SK-N-DZ (cell line): ENCODE measurements at places on chromosomes 1 and 21.
A peak's percentile ranks its signal among the peaks of the same experiment; 100 is the strongest.

DNA sequence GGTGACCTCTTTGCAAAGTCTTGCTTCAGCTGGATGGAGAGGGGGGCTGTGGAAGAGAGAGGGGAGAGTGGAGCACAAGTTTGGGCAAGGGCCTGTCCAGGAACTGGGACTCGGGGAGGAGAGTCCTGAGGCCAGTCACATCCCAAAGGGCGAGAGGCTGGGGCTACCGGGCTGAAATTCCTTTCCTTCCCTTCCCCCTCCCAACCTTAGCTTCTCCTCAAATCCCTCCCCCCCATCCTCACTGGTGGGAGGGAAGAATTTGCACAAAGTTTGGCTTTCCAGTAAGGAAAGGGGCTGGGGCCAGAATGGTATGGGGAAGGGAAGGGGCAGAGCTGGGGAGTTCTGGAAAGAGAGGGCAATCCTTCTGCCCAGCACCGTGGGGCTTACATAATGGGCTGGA is 854 bp downstream of the CNTN2 start:
- DNase-seq = no peak

- no peak for DNase-seq
These were observed 93.1 kb downstream of the VAV3 start for GRCh38 chr1:107871687-107872395.

- no peak for DNase-seq
These were observed 18.8 kb upstream of the MNDA start for GRCh38 chr1:158812336-158812735.

- DNase-seq = no peak
These were observed 1.6 kb downstream of the COLGALT2 start for GRCh38 chr1:184035719-184036516.

DNA sequence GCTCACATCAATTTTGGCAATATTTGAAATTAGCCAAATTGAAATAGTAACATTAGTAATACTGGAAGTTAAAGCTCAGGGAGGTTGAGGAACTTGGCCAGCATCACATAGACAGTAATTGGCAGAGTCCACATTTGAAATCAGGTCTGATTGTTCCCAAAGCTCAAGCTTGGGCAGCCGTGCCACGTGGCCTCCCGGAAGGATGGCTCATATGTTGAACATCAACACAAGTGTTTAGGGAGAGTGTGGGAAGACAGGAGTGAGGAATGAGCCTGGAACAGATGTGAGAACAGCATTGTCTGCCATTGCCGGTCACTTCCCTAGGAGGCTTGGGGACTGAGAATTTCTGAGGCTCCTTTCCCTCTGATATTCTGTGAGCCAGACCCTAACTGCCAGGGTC is 40.2 kb upstream of the RBM15 start:
- no peak for DNase-seq

GRCh38 chr1:47423872-47424271 is 7.8 kb downstream of the FOXE3 start:
- DNase-seq = no peak

DNA sequence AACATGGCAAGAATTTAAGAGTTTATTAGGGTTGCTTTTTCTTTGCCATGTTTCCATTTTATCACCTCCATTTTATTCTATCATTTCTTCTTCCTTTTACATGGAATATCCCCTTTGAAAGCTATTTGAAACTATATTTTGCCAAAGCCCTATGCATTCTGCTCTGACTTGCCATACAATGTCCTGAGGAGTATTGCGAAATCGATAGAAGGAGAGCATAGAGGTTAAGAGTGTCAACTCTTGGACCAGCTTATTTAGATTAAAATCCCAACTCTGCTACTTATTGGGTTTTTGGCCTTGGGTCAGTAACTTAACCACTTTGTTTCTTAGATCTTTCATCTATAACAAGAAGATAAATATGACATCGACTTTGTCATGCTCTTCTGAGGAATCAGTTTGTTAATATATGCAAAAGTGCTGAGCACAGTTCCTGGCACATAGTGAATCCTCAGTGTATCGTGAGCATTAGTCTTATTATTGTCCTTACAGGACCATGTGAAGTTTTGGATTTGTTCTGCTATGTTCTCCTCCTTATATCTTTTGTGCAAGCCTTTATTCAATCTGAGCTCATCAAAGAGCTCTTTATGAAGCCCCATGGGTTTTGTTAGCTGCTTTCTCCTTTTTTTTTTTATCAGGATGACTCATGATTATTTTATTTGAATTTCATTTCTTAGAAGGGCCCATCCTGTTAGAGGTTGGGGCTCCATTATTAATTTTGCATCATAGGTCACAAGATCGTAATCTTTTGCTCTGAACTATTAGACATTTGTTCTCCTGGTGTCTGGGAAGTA is 17.6 kb downstream of the ACKR1 start:
- no peak for DNase-seq

DNA sequence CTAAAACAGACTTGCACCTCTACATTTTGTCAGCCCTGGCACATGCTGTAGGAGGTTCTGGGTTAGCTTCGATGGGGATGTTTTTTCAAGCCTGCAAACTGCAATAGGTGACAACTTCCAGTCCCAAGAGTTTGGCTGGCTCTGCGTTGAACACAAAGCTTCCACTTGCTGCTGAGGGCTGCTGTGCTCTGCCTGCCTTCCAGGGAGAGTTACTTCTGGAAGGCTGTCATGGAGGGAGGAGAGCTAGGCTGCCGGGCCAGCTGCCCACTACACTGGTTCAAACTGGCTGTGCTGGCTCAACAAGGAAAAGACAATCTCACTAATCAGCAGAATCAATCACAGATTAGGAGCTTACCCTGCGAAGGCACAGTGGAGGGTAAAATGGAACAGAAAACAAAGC is 46.7 kb upstream of the PPP2R5A start:
- no peak for DNase-seq

DNA sequence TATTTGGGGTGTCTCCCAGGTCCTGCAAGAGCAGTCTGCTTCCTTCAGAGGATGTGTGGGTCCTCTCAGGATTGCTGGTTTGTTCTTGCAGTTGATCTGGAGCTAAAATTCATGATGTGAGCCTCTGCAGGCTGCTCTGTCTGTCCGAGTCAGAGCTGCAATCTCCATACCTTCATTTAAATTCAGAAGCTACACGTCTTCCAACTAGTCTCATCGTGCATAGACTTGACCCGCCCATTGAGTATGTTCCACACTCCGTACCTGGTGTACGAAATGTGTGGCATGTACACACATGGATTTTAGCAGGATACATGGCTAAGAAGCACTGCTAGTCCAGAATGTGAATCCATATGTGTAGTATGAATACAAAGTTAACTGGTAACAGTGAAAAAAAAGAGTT is 25.0 kb upstream of the RGS2 start:
- no peak for DNase-seq

GRCh38 chr1:206609229-206609991 is 2.9 kb downstream of the EIF2D start:
- no peak for DNase-seq

- no peak for DNase-seq
These were observed 23.5 kb downstream of the ERG start for GRCh38 chr21:38474796-38475195.

GRCh38 chr1:228478326-228478725 is 8.9 kb upstream of the RNF187 start:
- DNase-seq = no peak

DNA sequence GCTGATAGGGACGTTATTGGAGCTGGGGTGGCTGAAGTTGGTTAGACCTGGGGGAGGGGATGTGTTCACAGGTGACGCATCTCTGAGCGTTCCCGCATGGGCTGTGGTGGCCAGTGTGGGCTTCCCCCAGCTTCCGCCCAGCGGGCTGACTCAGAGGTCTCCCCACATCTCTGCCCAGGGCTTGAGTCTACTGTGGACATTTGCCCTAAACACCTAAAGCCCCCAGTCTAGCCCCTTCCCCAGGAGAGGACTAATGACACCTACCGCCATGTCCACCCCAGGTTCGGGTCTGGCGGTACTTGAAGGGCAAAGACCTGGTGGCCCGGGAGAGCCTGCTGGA is 2.0 kb downstream of the AGRN start:
- no peak for DNase-seq

GRCh38 chr21:34609244-34609932 is 5.5 kb downstream of the RCAN1 start:
- no peak for DNase-seq

DNA sequence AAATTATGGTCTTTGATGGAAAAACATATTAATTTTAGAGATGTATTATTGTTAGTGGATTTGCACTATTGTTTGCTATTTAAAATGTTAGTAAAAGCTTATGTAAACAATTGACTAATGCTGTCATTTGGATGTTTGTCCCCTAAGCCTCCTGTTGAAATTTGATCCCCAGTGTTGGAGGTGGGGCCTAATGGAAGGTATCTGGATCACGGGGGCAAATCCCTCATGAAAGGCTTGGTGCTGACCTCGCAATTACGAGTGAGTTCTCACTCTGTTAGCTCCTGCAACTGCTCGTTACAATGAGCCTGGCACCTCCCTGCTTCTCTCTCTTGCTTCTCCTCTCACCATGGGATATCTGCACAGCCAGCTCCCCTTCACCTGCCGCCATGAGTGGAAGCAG is 14.3 kb downstream of the TMEM35B start:
- no peak for DNase-seq

GRCh38 chr1:6601923-6602668 is 573 bp downstream of the KLHL21 start:
- DNase-seq = peak; percentile 20

GRCh38 chr1:66571789-66572188 is 37.8 kb downstream of the SGIP1 start:
- no peak for DNase-seq

DNA sequence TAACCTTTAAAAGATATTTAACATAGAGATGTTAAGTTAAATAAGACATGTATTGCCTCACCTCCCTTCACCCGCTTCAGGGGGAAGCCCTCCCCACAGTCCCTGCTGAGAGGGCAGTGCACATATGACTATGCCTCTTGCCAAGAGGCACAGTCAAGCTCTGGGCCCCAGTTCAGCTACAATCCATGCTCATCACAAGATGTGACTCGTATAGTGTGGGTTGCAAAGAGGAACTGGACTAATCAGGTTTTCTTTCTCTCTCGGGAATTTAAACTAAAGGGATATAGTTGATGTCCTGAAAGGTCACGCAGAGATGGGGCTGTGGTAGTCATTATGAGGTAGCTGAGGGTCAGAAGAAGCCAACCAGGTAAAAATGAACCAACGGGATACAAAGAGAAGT is 35.6 kb downstream of the LYST start:
- no peak for DNase-seq

DNA sequence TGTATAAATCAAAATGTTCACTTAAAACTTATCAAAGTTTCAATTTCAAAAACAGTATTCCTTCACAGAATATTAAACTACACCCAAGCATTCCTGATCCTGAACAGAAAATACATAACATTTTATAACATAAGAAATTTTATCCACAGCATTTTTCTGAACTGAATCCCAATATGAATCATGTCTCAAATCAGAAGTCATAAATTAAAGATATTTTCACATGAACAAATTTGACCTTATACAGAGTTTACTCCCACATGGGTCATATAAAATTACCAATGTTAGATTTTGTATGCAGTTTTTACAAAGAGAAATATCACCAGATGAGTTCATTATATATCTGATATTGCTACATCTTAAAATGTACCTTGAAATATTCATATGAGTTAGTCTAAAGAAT is 48.6 kb upstream of the ASPM start:
- DNase-seq = no peak

GRCh38 chr21:46545911-46546310 is 59.0 kb downstream of the S100B start:
- DNase-seq = no peak

- DNase-seq = peak; percentile 3
These were observed 565.8 kb upstream of the PKN2 start for GRCh38 chr1:88118176-88118845.

DNA sequence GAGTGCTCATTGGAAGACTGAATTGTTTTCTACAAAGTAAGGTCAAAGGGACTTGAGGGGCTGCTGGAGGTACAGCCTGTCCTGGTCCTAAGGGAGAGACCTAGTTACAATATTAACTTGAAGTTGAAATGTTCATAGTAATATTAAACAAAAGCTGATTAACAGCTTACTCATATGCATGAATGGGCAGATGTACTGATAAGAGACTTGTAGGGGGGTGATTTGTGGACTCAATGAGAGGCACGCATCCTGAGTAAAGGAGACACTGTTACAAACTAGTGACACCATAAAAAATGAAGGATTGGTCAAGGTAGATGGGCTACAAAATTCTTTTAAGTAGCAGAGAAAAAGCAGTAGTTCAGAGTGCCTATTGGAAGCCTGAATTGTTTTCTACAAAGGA is 2.7 kb downstream of the HSD11B1 start:
- no peak for DNase-seq

DNA sequence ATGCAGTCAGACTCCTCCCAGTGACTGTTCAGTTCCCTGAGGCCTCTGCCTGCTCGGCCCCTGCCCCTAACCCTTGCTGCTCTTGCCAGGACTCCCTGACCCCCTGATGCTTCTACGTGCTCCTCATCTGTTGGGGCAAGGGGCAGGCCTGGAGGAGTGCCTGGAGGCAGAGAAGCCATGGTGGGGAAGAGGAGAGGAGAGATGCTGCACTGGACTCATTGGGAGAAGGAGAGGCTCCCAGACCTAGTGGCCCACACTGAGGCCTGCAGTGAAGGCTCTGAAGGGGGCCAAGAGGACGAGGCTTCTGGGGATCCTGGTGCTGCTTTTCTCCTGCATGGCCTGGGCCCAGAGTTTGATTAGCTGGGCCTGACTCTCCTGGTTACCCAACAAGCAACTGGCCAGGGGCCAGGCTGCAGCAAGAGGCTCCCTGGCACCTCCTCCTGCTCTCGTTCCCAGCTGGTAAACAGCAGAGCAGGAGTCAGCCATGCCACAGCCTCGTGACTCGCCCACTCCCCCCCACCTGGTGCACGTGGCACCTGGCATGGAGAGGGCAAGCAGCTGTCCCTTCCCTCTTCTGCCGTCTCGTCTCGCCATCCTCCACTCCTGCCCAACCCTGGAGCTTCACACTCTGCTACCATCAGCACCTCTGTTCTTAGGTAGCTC is 847 bp upstream of the RORC start:
- no peak for DNase-seq

- DNase-seq = no peak
These were observed 3.0 kb upstream of the TRIM63 start for GRCh38 chr1:26070296-26070962.

- DNase-seq = no peak
These were observed 41.7 kb upstream of the GPR25 start for GRCh38 chr1:200831091-200831490.
